Stimulated activated CD4-positive, alpha-beta T cell treated with anti-CD3 and anti-CD28 coated beads, Interleukin-15, amount 100 ng/mL, for 1 hour (primary cell): ENCODE measurements at places on chromosomes 5 and 9.

- no peak for DNase-seq
Observed at GRCh38 chr9:31388660-31389059, 995.8 kb upstream of the ACO1 start.

DNA sequence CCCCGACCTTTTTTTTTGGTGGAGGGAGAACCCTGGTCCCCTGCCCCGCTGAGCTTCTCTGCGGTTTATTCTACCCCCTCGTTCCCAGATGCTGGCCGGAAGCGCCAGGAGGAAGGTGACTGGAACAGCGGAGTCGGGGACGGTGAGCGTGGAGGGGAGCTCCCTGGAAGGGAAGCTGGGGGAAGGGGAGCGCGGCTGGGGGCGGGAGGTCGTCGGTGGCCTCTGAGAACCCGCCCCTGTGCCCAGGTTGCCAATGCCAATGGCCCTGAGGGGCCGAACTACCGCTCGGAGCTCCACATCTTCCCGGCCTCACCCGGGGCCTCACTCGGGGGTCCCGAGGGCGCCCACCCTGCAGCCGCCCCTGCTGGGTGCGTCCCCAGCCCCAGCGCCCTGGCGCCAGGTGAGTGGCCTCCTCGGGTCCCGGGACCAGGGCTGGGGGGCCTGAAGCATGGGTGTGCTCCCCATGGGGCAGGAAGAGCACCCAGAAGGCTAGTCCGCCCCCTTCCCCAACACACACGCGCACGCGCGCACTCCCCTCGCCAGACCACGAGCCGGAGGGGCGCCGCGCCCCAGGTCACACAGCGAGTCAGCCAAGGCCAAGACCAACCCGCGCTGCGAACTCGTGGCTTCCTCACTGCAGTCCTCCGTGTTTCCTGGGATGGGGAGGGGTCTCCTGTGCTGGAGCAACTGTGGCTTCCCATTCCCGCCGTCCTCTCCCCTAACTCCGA is 10.6 kb downstream of the MYOZ3 start:
- no peak for DNase-seq

DNA sequence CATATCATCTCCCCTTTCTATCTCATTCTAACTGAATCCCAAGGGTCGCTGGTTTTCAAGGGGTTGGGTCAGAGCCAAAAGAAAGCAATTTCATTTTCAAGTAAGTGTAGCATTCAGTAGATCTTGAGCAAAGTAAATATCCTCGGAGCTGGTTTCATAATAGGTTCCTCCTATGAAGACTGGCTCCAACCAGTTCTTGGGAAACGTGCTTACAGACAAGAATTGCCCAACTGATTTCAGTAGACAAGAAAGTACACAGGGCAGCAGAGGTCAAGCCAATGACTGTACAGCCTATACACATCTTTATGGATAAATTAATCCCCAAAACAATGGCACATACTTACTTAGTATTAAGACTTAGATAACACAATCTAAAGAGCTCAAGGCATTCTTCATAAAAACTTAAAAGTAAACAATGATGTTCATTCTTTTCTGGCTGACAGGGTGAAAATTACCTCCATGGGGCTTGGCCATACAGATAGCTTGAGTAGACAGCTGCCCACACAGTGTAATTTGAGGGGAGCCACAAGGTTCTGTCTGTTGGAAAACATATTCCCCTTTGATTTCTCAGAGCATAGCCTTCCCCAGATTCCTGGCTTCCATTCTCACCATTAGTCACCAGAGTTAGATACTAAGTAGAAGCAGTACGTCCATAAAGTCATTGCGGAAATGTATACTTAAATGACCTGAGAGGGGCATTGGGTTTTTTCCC is 163.9 kb downstream of the ARRDC3 start:
- DNase-seq, result no peak

DNA sequence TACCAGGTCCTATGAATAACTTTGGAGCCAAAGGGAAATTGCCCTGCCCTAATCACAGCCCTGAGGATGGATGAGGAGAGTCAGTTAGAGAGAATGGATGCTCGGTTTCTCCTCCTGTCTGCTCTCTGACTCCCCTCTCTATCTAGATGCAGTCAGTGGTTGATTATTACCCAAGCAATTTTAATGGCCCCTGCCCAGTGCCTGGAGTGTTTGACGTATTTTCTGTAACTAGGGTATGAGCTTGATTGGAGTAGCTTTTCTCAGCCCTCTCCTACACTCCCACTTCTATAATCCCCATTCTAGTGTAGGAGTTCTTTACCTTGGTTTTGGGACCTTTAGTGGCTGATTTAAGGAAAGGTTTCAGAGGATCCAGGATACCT is 60.4 kb downstream of the DOCK2 start:
- no peak for DNase-seq

GRCh38 chr5:97276474-97277120 is 93.5 kb upstream of the RIOK2 start:
- no peak for DNase-seq

DNA sequence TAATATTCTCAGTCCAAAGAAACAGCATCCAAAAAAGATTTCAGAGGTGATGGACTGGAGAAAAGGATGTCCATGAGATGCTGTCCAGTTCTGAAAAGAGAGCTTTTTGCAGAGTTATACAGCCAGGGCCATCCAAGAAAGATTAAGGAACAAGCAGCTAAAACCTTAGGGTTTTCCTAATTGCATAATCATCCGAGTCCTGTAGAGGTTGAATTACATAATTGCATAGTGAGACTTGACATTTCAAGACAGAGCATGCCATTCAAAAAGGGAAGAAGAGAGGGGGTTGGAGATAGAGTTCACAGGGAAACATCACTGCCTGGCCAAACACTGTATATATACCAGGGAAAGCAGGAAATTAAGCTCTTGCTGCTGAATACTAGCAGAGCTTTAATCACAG is 1729.2 kb upstream of the WWC1 start:
- DNase-seq, result no peak

GRCh38 chr9:123073991-123074422 is 40.5 kb downstream of the GPR21 start:
- DNase-seq, result no peak

DNA sequence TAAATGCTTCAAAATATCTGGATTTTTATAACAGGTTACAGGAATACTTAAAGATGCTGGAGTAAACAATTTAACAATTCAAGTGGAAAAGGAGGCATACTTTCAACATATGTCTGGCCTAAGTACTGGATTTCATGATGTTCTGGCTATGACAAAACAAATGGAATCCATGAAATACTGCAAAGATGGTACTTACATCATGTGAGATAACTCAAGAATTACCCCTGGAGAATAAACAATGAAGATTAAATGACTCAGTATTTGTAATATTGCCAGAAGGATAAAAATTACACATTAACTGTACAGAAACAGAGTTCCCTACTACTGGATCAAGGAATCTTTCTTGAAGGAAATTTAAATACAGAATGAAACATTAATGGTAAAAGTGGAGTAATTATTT is 35.6 kb downstream of the SLC30A5 start:
- DNase-seq, result no peak

- no peak for DNase-seq
Observed at GRCh38 chr5:29715167-29715566, 1478.3 kb upstream of the CDH6 start.

DNA sequence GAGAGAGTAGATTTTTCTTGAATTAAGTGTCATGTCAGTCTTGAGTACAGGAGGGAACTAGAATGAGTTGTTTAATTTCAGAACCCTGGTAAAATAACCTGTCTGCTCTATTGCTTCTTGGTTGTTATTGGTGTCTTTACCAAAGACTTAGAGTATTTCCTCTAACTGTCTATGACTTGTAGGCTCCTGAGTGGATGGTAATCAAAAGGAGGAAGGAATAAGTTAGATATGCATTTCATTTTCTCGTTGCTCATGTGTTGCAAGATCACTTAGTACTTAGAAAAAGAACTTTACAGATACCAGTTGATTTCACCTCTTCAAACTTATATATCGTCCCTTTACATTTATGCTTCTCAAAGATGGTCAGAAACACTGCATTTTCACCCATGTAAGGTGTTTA is 31.1 kb downstream of the UHRF2 start:
- DNase-seq, result no peak

GRCh38 chr5:81006947-81007636 is 46.9 kb downstream of the RASGRF2 start:
- DNase-seq, result no peak

DNA sequence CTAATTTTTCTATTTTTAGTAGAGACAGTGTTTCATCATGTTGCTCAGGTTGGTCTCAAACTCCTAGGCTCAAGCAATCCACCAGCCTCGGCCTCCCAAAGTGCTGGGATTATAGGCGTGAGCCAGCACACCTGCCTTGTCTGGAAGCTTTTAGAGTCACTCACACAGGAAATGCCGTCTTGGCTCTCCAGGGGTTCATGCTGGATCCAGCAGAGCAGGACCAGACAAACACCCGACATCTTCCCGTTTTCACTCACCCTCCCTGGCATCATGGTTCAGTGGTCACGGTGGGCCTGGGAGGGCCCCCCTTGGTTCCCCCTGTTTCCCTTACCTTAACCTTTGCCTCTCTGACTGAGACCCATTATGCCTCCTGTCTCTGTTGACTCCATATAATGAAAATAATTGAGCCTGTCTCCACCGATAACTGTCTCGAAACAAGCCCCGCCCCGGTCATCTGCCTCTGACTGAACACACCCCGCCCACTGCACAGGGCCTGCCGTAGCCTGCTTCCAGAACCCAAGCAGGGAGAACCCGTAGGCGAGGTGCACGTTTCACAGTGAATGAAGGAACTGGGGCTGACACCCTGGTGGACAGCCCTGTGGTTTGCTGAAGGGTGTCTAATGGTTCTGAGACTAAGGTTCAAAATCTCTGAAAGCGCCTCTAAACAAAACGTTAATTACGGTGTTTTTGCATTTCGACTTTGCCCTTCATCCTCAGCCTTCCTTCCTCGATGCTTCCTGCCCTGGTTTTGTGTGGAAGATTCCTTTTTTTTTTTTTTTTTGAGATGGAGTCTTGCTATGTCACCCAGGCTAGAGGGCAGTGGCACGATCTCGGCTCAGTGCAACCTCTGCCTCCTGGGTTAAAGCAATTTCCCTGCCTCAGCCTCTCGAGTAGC is 39.7 kb upstream of the SPRY4 start:
- no peak for DNase-seq

DNA sequence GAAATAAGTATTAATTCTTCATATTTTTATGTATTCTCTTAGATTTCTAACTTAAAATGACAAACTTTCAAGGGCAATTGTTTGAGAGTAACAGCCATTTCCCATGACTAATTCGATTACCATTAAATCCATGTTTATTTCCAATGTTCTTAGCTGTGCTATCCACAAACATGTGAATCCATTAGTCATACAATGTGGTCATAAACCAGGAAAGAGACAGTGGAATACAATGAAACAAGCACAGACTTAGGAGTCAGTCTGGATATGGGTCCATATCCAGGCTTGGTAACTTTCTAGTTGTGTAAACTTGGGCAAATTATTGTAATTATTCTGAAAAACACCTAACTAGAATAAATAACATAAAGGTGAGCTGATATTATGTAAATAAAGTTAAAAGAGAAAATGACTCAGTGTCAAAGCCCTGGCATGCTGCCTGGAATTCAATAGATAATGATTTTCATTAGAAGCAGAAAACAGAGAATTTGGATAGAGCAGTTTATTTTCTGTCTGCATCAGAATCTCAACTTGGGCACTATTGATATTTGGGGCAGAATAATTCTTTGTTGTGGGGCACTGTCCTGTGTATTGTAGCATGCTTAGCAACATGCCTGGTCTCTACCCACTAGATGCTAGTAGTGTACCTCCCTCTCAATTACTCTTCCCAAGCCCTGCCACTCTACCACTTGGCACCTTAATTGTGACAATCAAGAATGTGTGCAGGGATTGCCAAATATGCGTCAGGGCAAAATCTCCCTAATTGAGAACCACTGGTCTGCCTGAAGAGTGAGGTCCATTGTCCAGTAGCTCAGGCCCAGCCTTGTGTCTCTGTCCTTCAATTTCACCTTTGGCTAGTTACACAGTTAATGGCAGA is 44.7 kb upstream of the SLC27A6 start:
- DNase-seq, result no peak

DNA sequence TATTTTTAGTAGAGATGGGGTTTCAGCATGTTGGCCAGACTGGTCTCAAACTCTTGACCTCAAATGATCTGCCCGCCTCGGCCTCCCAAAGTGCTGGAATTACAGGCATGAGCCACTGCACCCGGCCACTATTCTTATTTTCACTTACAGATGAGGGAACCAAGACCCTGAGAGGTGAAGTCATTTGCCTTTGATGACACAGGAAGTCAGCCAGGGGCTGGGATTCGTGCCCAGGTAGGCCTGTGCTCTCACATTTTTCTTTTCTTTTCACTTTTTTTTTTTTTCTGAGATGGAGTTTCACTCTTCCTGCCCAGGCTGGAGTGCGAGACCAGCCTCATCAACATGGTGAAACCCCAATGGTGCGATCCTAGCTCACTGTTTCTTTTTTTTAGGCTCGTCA is 22.2 kb downstream of the ENG start:
- DNase-seq, result no peak

DNA sequence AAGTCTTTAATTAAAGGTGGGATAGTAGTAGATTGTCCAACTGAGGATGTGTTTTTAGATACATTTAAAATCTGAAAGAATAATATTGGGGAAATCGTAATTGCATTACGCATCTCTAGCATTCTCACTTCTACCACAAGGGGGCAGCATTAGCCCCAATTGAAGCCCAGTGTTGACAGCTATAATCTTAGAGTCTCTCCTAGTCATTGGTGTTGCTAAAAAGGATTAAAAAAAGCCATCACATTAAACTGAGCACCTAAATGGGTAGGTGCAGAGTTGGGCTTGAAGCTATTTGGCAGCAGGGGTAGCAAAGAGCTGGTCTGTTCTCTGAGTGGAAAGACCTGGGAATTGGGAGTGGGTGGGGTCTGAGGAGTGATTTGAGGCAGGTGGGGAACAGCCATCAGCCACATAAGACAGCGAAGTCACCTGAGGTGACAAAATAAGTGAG is 177.2 kb downstream of the OSTF1 start:
- no peak for DNase-seq

- DNase-seq, result no peak
Observed at GRCh38 chr9:22124263-22125011, 115.3 kb upstream of the CDKN2B start.

DNA sequence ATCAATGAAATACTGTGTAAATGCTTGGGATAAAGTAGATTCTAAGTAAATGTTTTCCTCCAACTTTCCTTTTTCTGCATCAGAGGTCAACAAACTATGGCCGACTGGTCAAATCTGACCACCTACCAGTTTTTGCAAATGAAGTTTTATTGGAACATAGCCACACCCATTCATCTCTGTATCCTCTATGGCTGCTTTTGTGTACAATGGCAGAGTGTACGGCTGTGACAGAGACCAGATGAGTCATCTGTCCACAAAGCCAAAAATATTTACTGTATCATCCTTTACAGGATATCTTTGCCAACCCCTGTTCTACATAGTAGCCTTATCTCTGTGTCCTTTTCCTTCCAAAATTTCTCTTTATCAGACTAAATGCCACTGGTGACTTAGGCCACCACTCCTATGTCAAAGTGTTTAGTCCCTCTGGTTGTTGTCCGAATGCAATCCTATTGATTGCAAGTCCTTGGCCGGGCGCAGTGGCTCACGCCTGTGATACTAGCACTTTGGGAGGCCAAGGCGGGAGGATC is 218.4 kb upstream of the KLF4 start:
- no peak for DNase-seq

DNA sequence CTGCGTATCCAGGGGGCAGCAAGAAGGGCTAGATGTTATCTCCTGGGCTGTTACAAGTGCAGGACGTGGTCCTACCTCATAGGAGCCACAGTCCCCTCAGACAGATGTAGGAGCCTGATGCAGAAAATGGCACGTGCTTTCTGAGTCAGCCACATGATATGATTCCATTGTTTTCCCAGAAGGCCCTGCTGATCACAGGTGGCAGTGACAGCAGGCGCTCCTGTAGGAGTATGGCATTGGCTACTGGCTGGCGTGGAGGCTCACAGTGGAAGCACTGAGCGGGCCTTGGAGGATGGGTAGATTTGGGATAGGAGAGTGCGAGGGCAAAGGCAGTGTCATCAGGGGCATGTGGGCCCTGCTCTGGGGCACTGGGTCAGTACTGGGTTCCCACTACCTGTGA is 21.9 kb downstream of the USP20 start:
- no peak for DNase-seq
